C1 segment of cervical spinal cord (tissue), 14 donors: ENCODE measurements at places on chromosomes 6 and 20.

GRCh38 chr6:43916924-43917877 is 147.2 kb downstream of the VEGFA start:
- DNase-seq: no peak

GRCh38 chr20:45049904-45050471 is 50.9 kb downstream of the KCNS1 start:
- DNase-seq: peak; percentile 27

GRCh38 chr20:61092251-61092650 is 159.8 kb upstream of the CDH4 start:
- no peak for DNase-seq

DNA sequence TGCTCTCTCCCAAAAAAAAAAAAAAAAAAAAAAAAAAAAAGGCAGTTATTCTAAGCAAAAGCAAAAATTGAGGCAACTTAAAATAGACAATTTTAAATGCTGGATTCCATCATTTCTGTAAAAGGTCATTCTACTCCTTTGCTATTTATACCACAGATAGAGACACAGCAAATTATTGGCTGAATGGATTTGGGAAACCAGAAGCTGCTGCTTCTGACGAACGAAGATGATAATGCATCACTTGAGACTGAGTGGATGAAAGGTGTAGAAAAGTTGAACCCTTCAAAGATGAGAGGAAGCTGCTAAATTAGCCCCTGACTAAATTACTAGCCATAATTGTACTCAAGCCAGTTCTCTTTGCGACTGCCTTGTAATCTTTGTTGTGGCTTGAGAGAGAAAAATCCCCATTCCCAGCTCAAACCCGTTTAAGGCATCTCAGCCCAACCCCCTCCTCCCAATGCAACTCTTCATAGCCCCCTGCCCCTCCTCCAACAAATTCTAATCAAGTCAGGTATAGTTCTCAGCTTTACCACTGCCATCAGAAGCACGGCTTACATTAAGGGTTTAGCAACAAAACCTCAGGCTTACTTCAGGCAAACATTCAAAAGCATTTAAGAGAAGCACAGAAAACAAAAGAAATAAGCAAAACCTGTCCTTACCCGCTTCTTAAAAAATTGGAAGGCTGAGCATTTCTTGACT is 1.0 kb downstream of the SGK1 start:
- no peak for DNase-seq

DNA sequence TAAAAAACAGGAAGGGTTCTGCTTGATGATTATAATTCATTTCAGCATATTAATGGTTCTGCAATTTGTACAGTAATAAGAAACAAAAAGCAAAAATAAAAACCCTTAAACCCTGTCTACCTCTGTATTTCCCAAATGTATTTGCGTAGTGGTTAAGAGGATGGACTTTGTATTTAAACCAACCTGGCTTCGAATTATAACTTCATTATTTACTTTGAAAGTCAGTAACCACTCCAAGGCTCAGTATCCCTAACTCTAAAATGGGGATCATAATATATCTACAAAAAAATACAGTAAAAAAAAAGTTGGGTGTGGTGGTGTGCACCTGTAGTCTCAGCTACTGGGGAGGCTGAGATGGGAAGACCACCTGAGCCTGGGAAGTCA is 21.4 kb downstream of the PERP start:
- no peak for DNase-seq

DNA sequence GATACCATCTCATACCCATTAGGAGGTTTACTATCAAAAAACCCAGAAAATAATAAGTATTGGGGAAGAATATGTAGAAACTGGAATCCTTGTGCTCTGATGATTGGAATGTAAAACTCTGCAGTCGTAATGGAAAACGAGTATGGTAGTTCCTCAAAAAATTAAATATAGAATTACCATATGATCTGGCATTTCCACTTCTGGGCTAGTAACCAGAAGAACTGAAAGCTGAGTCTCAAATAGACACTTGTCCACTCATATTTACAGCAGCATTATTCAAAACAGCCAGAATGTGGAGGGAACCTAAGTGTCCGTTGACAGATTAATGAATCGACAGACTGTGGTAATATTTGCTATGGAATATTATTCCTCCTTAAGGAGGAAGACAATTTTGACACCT is 44.3 kb downstream of the FOXC1 start:
- no peak for DNase-seq

DNA sequence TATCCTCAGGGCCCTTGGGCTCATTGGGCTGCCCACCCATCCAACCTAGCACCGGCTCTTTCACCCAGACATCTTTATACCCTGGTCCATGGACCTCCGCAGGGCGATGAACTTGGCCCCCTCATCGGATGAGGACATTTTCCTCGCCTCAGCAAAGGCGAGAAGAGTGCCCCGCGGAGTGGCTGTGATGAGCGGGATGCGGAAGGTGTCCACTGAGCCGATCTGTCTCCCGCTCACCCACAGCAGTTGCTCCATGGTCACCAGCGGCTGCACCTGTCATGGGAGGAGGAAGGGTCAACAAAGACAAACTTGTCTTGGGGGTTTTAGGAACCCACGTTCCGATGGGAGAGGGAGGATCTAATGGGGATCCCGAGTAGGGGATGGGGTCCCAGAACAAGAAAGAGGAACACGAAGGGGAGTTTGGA is 690 bp downstream of the NEU1 start:
- no peak for DNase-seq

- no peak for DNase-seq
Measured at GRCh38 chr20:41150664-41151063, 13.3 kb downstream of the PLCG1 start.

DNA sequence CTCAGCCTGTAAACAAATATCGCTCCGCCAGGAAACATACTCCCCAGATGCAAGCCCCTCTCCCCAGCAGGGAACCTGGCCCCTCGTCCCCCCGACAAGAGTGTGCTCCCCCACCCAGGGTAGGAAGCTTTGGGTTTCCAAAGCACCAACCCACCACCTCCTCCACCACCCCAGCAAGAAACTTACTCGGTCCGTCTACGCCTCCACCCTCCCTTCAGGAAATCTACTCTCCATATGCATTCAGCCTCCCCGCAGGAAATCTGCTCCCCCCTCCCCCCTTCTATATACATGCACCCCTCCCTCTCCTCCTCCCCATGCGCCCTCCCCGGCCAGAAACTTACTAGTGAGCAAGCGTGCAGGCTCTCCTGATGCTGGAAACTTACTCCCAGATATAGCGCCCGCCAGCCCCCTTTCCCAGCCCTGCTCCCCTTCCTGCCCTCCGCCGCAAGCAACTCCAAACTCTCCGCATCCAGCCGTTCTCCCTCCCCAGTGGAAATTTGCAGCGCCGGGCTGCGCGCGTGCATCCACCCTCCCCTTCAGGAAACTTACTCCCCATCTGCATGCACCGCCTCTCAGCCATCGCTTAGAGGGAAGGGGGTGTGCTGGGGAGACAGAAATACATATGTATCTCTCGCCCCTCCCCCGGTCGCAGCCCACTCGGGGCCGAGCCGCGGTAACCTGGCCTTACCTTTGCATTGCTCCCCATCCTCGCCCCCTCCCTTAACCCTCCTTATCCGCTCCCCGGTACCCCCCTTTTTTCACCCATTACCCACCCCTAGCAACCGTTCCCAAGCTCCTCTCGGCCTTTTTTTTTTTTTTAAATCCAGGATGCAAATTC is at the start of gene TRERF1:
Gene TRERF1 (minus strand): TSS at position 594 of the 838 bp plus-strand sequence. CDS start 182,336 bp downstream, outside the sequence.
- DNase-seq: peak; percentile 25

GRCh38 chr20:32898729-32899128 is 40.0 kb downstream of the EFCAB8 start:
- no peak for DNase-seq
